ENCODE measurements at places on chromosomes 16 and 17.

DNA sequence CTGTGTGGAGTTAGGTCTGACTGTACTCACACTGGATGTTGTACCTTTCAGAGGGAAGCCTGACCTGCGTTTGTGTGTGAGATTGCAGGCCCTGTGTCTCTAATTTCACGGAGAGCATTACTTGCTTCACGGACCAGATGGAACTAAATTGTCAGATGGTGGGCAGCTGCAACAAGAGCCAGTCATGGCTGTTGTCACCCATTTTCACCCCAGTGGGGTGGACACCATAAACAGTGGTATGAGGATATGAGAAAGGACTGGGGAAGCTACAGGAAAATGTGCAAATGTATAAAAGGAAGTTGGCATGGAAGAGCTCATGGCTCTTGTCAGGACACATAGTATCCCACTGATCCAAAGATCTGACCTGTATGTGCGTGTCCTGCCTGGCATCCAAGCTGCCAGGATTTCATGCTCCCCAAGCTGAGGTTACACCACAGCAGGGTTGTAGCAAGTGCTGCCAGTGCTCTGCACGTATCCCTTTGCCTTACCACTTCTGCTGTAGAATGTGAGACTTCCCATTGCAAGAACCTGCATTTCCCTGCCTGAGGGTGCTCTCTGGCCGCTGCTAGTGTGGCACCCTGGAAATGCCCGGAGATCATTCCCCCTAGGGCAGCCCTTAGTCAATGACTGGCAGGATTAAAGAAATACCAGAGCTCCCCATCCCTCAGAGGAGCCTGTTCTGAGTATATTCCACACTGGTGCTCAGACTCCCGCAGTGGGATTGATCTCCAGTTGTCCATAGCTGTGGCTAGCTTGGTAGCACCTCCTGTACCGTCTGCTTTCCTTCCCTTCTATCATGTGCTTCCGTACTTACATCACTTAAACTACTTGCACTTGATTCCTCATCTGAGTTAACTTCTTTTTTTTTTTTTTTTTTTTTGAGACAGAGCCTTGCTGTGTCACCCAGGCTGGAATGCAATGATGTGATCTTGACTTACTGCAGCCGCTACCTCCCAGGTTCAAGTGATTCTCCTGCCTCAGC, 70.4 kb upstream of the TANC2 start:
- no peak overlapping the region for H3K27ac ChIP-seq
- H3K27me3 ChIP-seq: peaks cover 8% of the 10 kb centered on the region
- no peak for DNase-seq
- H3K36me3 ChIP-seq: no peaks in the 10 kb centered on the region
- H3K4me3 ChIP-seq: no peak overlapping the region

DNA sequence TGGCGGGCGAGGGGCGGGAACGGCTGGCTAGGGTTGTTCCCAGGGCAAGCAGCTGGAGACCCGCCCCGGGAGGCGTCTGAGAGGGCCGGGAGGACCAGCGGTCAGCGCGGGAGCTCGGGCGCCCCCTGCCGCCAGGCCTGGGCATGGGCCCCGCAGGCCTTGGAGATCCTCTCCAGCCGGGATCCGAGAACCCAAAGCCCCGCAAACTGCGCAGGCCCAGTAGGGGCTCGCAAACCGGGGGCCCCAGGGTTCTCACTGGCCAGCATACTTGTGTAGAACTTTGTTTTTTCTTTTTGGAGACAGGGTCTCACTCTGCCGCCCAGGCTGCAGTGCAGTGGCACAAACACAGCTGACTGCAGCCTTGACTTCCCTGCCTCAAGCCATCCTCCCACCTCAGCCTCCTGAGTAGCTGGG, 20.8 kb upstream of the ZNF423 start:
- no peaks in the 10 kb centered on the region for H3K36me3 ChIP-seq
- H3K27me3 ChIP-seq: peaks cover 33% of the 10 kb centered on the region
- no peak overlapping the region for H3K4me3 ChIP-seq
- no peak for DNase-seq

DNA sequence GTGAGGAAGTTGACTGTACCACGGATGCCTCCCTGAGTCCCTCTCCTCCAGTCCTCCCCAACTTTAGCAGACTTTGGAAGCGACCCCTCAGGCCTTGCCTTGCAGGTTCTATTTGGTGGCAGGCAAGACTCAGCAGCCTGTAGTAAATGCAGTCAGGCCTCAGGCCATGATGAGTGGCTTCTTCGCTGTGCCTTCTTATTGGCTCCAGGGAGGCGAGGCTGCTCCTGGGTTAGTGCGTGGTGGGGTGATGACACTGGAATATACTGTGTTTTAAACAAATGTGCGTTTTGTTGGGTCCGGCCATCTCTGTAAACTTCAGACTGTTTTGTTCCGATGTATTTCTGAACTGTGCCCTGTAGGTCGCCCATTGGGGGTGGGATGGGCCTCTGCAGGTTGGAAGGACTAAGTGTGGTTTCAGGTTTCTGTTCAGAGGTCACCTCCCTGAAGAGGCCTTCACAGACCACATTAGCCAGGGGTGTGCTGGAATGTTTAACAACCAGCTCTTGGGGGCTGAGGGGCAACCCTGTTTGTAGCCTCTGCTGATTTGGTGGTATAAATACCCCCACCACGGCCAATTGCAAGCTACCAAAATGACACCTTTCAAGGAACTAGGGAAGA, 62.5 kb downstream of the CYLD start:
- H3K27ac ChIP-seq: no peak overlapping the region
- H3K4me3 ChIP-seq: no peak overlapping the region
- H3K4me1 ChIP-seq: peaks cover 11% of the 10 kb centered on the region
- H3K36me3 ChIP-seq: peaks cover 3% of the 10 kb centered on the region
- no peaks in the 10 kb centered on the region for H3K27me3 ChIP-seq
- DNase-seq: no peak

- no peaks in the 10 kb centered on the region for H3K27me3 ChIP-seq
- H3K27ac ChIP-seq: no peak overlapping the region
- H3K36me3 ChIP-seq: peaks cover 12% of the 10 kb centered on the region
- no peak overlapping the region for H3K4me3 ChIP-seq
- H3K4me1 ChIP-seq: peaks cover 19% of the 10 kb centered on the region
Measured at GRCh38 chr16:2523801-2524231, 3.6 kb downstream of the AMDHD2 start.

DNA sequence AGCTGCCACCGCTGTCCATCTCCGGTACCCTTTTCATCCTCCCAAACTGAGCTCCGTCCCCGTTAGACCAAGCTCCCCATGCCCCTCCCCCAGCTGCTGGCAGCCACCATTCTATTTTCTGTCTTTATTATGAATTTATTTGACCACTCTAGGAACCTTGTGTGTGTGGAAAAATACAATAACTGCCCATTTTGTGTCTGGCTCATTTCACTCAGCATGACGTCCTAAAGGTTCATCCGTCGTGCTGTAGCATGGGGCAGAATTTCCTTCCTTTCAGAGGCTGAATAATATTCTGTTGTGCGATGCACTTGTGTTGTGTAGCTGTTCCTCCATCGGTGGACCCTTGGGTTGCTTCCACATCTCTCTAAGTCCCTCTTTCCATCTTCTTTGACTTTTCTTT, 263.1 kb downstream of the SEC14L1 start:
- H3K4me1 ChIP-seq: peaks cover 90% of the 10 kb centered on the region
- H3K36me3 ChIP-seq: peaks cover 28% of the 10 kb centered on the region
- DNase-seq: no peak
- no peak overlapping the region for H3K4me3 ChIP-seq
